ENCODE measurements at places on chromosomes 1 and 21.
A peak's percentile ranks its signal among the peaks of the same experiment; 100 is the strongest.

GRCh38 chr1:244296447-244296846, 155.3 kb downstream of the ADSS2 start:
- DNase-seq: no peak

DNA sequence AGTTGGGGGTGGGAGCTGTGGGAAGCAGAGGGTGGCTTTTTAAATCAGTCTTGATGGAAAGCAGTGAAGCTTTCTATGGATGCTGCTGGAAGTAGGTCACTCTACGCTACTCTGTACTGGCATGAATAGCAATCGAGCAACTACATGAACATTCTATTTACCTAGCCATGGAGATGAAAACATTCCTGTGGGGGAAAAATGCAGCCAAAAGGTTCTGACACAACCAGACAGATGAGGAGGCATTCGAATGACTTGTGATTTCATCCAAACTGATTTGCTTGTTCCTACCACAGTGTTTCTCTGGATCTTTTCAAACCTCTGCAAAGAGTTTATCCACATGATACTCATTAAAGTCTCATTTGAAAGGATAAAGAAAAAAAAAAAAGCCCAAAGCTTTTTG, 95.0 kb downstream of the ASTN1 start:
- no peak for DNase-seq

- no peak for DNase-seq
Measured at GRCh38 chr1:65494671-65495070, 74.2 kb downstream of the LEPR start.

DNA sequence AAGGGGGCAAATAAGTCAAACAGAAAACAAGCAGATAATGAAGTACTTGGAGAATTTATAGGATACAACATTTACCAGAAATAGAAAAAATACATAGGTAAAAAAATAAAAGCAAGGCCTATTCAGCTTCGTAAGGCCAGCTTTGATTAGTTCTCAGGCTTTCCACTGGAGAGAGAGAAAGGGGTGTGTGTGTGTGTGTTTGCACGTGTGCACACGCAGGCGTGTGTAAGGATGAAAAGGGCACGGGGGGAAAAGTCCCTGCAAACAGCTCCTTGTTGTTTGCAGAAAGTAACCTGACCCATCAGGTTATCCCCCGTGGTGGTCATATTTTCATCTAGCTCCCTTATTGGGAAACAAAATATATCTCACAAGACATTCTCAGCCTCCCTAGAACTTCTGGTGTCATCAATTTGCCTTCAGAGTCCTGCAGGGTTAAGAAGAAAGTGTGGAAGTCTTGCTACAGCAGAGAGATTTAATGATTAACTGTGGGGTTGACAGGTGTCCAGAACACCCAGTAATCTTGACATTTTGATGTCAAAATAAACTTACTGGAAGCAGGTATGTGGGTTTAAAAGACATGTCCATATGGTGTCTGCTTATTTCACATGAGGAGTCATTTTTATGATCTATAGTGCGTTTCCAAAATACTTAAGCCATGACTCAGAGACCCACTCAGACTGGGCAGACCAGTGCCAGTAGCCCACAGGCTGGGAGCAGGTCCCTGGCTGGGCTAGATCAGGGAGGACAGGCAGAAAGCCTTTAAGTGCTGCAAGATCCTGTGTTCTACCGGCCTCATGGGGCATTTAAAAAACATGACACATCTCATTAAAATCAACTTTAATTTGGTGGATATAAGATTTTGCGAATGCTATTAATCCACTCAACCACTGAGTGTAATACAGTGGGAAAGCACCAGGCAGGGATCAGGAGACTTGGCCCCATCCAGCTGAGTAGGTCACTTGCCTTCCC, 487.6 kb upstream of the CAMK1G start:
- DNase-seq: peak; percentile 0

GRCh38 chr1:2978691-2979190, 42.5 kb upstream of the ACTRT2 start:
- no peak for DNase-seq

DNA sequence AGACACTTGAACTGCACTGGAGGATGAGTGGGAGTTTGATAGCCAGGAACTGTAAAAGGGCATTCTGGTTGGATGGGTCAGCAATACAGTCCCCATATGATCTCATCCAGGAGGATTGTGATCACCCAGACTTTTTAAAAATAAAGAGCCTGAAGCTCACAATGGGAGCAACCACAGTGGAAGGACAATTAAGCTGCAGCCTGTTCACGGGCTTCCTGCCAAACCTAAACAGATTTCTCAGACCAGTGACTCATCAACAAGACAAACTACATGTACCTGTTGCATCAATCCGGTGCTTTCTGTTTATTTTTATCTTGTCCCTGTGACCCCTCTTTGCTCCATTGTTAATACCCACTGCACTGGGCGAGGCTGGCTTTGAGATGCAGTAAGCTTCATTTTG, 52.3 kb downstream of the PAPPA2 start:
- peak; percentile 8 for DNase-seq

GRCh38 chr1:184637664-184638240, 116.9 kb downstream of the EDEM3 start:
- no peak for DNase-seq

- no peak for DNase-seq
Measured at GRCh38 chr21:31772674-31773555, 41.0 kb upstream of the SCAF4 start.

GRCh38 chr1:67846538-67846937, 13.3 kb upstream of the GNG12 start:
- DNase-seq: no peak

DNA sequence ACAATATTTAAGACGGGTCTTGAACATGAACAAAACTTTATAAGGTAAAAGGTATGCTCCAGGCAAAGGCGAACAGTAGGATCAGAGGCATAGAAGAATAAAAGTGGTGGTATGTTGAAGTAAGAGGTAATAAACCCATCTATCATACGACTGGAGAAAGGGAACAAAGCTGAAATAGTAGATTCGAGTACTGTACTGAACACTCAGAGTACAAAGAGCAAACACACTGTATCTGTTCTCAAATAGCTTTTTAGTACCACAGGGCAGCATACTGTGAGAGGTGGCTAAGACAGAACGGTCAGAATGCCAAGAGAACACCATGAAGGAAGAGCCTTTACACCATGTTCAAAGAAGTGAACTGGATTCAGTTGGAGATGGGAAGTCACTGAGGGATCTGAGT, 83.2 kb downstream of the EPS15 start:
- no peak for DNase-seq

DNA sequence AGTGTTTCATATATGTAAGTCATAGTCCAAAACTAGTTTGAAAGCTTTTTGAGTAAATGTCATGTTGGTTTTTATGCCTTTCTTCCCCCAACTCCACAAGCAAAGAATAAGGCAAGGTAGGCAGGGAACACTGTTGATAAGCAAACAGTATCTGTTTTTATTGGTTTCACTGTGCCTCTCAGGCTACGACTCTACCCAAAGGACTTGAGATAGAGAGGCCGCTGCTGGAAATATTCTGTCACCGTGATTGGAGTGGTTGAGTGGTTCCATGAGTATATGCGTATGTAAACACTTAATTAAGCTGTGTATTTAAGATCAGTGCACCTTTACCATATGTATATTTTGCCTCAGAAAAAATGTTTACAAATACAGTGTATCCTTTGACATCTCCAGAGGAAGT, 138.1 kb upstream of the KIF26B start:
- no peak for DNase-seq

DNA sequence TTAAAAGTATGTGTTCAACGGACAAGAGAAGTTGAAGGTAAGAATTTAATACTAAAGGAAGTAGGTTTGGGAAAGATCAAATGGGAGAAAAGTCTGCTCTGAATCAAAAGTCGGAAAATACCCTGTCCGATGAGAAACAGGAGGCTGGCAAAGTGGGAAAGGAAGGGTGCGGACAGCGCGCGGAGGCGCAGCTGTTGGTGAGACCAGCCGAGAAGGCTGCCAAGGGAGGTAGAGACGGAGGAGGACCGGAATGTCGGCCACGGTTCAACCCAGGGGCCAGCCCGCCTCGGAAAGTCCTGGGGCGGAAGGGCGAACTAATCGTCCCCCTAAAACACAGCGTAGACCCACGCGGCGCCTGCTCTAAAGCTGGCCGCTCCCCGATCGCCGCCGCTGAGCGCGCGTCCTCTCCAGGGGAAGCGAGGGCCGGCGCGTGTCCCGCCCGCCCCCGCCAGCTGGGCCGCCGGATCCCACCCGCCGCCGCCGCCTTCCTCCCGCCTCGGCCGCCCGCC, 639 bp upstream of the SPATA1 start:
- DNase-seq: peak; percentile 42

GRCh38 chr1:201536558-201536957, 2.4 kb upstream of the NAV1 start:
- DNase-seq: peak; percentile 92

- no peak for DNase-seq
Measured at GRCh38 chr1:6485168-6486101, 6.0 kb downstream of the PLEKHG5 start.

DNA sequence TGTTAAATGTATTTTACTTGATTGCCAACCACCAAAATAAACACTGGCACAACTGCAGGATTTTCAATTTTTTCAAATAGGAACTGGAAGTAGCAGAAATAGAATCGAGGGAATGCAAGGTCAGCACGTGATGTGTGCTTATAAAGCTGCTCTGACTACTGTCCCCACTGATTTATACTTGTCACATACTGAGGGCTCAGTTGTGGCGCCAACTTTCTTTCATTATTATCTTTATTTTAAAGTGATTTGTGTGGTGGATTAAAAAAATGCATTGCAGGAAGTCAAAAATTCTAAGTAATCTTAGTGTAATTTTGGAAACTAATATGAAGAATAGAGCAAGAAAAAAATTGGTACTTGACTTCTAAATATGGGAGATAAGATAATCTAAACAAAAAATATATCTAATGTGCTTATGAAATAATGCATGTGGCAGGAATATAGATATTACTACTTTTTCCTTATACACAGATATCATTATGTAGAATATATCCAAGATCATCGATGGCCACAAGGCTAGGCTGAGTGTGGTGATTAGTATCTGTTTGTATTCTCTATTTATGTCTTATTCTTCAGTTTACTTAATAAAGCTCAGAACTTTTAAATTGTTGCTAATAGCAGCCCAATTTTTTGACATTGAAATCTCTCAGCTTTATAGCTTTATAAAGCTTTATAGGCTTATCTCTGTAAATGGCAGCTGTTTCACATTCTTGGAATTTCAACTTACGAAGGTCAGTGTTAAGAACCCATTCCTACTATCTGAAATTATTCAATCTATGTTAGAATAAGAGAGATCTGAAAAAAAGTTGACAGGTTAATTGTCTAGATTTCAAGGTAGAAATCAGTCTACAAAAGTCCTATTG, 404.5 kb upstream of the ADAMTS5 start:
- peak; percentile 33 for DNase-seq

DNA sequence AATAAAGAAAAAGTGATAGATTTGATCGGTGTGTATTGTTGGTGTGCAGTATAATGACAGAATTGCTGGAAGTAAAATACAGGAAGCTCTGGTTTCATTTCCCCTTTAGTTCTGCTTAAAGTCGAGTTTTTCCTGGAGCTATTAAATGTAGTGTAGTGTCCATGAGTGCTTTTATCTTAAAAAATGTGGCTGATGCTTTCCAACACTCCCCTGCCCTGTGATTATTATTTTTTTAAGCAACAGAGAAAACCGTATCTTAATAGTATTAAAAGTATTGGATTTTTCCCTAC, 1.1 kb downstream of the LGALS8 start:
- DNase-seq: no peak

DNA sequence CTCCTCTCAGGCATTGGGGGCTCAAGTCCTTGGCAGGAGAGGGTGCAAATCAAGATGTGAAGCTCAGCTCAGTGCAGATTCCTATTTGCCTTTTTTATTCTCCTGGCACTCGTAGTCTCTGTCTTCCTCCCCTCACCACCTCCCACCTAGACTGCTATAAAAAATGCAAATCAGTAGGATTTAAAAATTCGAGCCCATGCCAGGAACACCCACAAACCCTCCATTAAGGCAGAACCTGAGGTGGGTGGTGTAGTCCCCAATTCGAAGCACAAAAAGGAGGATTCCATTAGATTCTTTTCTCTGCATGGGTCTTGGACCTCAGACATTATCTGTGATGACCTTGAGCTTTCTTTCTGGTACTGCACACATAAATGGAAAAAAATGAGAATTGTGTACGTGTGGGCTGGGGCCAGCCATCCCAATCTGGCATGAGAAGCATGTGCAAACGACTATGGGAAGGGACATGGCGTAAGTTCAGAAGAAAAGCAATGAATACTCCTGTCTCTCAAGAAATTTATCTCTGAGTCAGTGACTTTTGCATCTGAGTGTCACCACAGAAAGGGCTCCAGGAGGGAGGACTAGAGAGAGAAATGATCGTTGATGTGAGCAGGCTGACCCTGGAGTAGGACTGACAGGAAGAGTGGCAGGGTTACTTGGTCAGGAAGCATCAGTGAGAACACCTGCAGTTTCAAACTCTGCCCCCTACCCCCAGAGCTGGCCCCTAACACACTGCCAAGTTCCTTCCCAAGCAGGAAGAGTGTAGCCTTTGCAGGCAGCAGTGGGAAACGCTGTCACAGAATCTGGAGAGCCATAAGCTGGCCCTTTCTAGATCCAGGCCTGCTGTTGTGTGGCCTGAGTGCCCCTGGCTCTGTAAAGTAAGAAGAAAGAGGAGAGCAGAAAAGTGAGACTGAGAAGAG, 1.7 kb downstream of the INKA2 start:
- DNase-seq: no peak

- DNase-seq: no peak
Measured at GRCh38 chr1:152448095-152448494, 34.0 kb upstream of the CRNN start.

DNA sequence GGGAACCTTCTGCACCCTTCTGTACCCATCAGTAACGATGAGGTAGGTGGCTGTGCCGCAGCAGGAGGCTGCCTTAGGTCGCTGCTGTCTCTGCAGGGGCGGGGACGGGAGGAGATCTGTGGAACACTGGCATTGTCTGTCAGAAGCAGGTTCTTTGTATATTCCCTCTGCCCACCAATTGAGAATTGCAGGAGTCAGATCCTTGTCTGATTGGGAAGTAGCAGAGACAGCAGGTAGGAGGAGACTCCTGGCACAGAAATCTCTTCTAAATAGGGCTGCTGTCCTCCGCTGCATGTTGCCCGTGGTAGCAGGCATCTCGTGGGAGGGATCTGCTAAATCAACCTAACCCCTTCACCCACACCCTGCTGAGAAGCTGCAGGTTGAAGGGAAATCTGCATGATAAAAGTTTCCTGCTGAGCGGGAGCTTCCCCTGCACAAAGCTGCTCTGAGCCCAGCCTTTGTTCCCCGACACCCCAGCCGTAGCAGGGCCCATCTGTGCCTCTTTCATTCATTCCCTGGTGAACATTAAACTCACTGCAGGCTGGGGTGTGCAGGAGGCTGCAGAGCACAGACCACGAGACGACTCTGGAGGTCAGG, 15.9 kb downstream of the SARS1 start:
- DNase-seq: no peak

- no peak for DNase-seq
Measured at GRCh38 chr1:81467383-81467782, 333.4 kb upstream of the ADGRL2 start.

Measured in IMR-90 (cell line).